ENCODE measurements at places on chromosomes 7 and 10.
A peak's percentile ranks its signal among the peaks of the same experiment; 100 is the strongest.

- no peak for DNase-seq
Observed at GRCh38 chr10:89966211-89966610, 264.8 kb downstream of the KIF20B start.

- no peak for DNase-seq
Observed at GRCh38 chr7:130397051-130397757, 16.9 kb downstream of the CPA1 start.

DNA sequence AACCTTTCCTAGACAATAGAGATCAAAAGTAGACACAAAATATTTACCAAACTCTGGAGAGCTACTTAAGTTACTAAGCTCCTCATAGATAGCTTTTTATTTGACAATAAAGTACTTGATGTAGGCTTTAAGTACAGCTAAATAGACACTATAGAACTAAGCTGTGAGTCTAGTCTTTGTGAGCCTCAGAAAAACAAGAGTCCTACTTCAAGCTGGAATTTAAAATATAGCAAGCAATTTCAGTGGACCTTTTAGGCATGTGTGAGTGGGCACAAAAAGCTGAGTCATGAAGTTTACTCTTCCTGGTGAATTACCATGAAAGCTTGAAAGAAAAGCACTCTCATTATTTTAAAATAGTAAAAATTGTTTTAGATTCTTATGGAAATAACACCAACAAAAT is 76.1 kb downstream of the ADD3 start:
- peak; percentile 31 for DNase-seq

GRCh38 chr7:127245607-127246006 is 7.1 kb downstream of the GRM8 start:
- DNase-seq: no peak

GRCh38 chr7:141128506-141128905 is 54.6 kb downstream of the TMEM178B start:
- DNase-seq: no peak

DNA sequence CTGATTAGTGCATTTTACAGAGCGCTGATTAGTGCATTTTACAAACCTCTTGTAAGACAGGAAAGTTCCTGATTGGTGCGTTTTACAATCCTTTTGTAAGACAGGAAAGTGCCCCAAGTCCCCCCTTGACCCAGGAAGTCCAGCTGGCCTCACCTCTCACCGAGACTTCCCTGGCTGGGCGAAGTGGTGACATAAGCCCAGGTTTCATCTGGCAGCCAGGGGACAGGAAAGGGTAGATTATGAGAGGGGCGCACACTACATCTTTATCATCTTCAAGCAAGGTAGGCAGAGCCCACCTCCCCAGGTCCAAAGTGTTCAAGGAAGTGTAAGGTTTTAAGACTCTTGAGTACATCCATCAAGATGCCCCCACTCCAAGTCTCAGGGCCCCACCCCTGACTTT is 5.5 kb upstream of the GDF10 start:
- no peak for DNase-seq

DNA sequence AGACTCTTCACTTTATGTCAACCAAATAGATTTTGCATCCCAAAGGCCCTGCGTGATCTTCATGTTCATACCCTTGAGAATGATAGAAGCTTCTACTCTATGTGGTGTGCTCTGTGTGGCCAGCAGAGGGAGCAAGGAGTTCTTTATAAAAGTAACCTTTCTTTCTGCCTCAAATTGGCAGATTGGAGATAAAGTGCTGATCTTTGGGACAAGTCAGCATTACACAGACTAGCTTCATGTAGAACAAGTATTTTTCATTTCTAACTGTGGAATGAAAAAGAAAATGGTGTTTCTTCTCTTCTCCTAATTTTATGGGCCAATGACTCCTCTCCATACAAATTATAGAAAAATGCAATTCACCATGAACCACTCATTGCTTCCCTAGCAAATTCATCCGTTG is 1214.1 kb downstream of the SORCS1 start:
- DNase-seq: peak; percentile 31
